ENCODE measurements at places on chromosomes 7 and 10.
A peak's percentile ranks its signal among the peaks of the same experiment; 100 is the strongest.

DNA sequence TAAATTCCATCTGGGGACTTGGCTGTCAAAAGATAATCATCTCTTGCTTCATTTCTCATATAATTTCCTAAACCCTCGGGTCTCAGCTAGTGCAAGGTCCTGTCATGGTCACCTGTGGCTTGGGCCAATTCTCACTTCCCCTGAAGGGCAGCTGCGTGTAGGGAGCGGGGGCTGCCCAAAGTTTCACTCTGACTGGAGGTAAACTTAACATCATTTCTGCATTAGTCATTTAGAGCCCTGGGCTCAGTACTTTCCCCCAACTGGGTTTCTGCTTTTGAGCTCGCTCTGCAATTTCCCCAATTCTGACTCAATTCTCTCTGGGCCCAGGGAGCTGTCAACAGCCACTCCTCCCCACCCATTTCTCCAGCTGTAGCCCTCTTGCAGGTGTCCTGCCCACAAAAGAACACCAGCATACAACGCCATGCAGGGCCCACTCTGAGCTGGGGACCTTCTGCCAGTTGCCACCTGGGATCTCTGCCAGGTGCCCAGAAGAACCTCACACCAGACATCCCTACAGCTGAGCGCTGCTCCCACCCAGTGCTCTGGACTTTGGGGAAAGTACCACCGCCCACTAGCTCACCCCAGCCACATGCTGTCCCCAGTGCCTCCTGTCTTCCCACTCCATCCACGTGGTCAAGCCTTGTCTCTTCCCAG, 37.9 kb downstream of the VOPP1 start:
- no peak for DNase-seq

DNA sequence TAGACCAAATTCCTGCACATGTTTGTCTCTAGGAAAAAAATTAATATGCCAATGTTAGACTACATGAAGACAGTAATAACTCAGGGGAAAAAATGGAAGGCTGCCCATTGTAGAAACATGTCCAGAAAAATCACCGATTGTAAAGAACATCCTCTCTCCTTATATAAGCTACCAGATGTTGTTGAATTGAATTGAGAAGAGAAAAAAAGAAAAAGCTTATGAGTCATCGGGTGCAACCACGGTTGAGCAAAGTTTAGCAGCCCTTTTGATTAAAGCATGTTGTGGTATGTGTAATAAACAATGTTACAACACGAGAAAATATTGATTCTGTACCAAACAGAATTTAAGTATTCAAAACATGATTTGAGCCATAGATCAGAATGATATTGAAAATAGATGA, 102.3 kb upstream of the ARHGAP21 start:
- DNase-seq: peak; percentile 16

DNA sequence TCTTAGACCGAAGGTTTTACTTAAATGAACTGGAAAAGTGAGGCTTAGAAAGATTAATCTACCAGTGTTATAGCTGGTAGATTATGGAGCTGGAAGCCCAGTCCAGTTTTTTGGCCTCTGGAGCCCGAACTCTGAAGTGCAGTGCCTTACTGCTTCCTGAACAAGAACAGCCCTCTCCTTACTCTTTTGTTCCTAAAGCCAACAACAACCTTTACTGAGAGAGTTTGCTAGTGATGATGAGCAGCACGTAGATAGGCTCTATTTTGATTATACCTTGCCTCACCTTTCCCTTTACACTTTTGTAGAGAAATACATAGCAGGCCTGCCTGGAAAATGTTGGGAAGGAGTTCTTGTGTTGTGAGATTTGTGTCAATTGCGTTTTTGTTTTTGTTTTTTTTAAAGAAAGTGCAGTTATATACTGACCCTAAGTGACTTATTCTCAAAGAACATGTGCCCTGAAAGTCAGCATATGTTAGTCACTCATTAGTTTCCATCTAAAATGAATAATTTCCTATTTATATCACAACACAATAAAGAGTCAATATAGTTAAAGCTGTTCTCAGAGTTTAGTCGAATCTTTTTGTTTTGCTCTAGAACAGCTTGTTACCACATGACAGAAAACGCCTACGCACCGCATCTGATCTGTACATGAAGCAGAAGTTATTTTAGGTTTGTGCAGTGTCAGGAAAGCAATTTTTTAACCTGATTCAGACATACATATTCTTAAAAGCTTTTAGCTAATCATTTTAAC, 33.0 kb downstream of the PLEKHA1 start:
- DNase-seq: no peak

- DNase-seq: no peak
Observed at GRCh38 chr10:71812016-71812912, 38.8 kb downstream of the PSAP start.

GRCh38 chr10:127266431-127266830, 70.0 kb upstream of the INSYN2A start:
- no peak for DNase-seq

- no peak for DNase-seq
Observed at GRCh38 chr7:136687693-136688322, 180.6 kb upstream of the CHRM2 start.

- no peak for DNase-seq
Observed at GRCh38 chr7:75928568-75928914, 13.6 kb downstream of the POR start.

DNA sequence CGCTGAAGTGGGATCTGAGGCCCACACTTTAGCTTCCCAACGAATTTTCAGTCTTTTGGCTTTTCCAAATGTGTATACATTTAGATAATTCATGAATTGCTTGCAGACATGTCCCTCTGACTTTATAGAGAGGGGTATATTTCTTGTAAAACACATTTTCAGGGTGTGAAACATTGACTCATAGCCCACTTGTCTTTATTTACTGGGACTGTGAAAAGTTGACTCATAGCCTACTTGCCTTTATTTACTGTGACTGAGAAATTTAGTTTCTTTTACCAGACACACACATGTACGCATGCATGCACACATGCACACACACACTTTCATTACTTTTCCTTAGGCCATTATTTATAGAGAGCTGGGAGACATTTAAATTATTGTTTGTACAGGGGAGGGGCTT, 79.1 kb downstream of the VTI1A start:
- DNase-seq: no peak

DNA sequence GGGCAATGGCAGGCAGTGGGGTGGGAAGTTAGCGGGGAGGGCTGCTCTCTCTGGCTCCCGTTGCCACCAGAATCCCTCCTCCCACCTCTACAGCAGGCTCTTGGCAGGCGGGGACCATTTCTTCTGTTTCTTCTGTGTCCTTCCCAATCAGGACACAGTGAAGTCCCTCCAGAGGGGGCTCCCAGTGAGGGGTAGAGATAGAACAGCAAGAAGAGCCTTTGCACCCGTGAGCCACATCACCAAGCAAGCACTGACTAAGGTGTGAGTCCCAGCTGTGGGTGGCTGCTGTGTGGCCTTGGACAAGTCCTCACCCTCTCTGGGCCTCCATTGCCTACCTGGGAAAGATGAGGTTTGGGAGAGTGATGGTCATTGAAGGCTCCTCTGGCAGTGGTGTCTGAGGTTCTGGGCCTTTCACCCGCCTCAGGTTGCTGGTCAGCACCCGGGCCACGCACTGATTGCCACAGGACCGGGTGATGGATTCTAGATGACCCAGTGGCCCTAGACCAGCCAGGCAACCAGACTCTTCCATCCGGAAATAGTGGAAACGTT, 26.0 kb upstream of the PCBD1 start:
- no peak for DNase-seq

DNA sequence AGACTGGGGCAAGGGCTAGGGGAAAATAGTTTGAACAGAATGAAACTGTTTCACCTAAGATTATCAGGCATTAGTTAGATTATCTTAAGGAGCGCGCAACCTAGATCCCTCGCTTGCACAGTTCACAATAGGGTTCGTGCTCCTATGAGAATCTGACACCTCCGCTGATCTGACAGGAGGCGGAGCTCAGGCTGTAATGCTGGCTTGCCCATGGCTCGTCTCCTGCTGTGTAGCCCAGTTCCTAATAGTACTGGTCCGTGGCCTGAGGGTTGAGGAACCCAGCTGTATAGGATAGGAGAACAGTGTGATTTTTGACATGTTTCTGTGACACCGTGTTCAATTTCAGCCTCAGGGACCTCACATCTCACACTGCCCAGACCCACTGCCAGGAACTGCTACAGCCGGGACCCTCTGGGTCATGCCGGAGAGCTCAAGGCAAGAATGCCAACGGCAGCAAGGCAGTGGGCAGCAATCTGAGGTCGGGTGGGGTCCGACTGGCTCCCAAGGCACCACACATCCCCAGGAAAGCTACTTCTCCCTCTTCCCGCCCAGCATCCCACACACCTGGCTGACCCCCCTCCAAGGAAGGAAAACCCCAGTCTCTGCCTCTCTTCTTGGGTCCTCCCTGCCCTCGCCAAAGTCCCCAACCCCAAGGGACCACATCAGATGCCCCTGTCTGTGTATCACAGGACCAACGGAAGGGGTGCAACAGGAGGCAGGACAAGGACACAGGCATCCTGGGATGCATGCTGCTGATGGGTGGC, 31.7 kb downstream of the CAMK2B start:
- no peak for DNase-seq

GRCh38 chr10:21497177-21497807, 28.2 kb downstream of the SKIDA1 start:
- peak; percentile 55 for DNase-seq

GRCh38 chr10:75925999-75926398, 494.6 kb downstream of the LRMDA start:
- no peak for DNase-seq

GRCh38 chr10:68561865-68562649, 1.9 kb downstream of the TET1 start:
- DNase-seq: no peak

DNA sequence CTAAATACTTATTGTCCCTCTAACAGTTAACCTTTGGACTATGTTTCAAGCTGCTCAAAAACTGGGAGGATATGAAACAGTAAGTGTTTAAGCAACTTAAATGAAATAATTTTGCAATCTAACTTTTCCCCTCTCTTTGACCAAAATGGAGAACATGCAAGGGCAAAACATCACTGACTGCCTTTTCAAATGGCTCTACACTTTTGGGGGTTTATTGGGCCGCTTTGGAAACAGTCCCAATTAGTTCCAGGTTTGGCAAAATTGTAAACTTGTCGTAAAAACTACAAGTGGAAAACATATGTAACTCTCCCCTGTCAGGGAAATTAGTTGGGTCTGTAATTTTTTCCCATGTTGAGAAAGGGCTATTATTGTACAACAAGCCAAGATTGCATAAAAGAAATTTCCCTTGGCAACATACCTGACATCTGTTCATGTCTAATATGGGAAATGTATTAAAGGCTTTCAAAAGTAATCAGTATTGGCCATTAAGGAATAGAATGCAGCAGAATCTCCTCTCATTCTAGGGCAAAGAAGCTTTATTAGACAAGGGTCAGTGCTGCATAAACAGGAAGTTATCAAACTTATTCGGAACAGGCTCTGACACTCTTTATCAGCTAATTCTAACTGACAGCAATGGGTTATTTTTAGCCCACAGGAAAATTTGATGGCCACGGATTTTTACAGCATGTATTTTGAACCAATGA, 157.9 kb downstream of the ARID5B start:
- no peak for DNase-seq

DNA sequence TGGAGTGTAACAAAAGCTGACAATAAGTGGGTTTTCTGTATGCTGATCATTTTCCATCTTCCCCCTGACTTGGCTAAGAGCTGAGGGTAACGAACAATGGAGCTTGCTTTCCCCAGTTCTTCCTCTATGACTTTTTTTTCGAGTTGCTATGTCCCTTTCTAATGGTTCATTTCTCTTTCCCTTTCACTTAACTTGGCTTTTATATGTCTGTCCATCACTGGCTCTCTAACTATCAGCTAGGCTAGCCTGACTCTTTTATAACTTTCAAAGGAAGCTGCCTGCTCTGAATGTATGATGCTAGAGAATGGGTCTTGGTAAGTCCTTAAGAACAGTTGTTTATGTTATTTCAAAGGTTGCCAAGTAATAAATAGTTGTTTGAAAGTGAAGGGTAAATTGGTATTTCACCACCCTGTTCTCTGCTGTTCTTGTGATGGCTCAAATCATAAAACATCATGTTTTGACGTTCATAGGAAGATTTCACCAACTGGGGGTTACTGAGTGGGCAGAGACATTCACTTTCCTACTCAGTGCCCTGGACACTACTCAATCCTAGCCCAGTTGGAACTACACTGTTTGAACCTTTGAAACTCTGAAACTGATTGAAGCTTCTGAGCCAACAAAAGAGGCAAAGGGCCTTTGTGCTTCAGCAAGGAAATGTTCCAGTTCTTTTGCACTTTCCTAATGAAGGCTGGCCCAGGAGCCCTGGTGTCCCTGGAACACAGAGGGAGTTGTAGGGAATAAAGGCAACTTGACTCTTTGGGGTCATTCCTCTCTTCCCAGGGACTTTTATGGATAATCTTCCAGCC, 85.4 kb upstream of the PHYHIPL start:
- DNase-seq: no peak

DNA sequence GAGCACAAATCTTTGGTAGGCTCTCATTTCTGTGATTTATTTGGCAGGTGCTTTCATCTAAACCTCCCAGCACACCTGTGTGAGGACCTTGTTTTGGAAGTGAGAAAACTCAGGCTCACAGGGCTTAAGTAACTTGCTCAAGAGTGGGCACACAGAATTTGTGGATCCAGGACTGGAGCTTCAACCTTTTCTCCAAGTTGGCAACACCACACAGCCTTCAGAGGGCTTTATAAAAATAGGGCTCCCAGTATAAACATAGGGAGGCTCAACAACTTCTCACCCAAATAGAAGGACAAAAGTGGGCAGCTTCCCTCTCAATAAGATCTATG, 182.2 kb upstream of the NEBL start:
- DNase-seq: no peak

DNA sequence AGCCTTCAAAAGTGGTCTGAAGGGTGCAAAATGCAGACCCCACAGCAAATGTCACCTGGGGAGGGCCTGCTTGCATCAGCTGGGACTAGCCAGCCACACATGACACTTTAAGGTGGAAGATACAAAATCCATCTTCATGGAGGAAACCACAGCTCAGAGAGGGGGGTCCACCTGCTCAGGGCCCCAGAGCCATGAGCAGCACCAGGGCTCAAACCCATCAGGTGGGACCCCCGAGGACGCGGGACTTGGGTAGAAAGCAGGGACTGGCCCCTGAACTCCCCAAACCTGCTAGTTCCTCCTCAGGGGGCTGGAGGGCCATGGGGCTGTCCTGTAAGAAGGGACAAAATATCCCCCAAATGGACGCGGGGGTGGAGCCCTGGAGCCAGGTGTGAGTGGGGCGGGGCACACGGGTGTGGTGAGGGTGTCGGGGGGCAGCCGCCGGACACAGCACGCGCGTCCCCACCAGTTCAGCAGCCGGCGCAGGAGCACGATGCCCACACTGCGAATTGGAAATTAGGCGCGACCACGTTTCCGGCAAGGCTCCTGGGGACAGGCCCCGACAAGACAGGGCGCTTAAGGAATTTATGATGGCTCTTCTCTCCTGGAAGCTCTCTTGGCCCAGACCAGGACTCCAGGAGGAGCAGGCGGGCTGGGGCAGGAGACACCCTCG, 8.0 kb downstream of the PDGFA start:
- no peak for DNase-seq

GRCh38 chr10:100962351-100963080, 6.8 kb upstream of the SEMA4G start:
- DNase-seq: no peak

GRCh38 chr7:94183289-94183749, 179.2 kb upstream of the BET1 start:
- peak; percentile 99 for DNase-seq

GRCh38 chr10:29651767-29652166, 17.0 kb upstream of the SVIL start:
- no peak for DNase-seq
